ENCODE measurements at places on chromosomes 13 and 19. TPM values are rescaled to one million over a fixed set of nuclear protein-coding genes. Genes with fewer than 3 reads are reported as not detected.

PSG5 gene
- 1.7 TPM for total RNA-seq

CFAP97D2 gene
- total RNA-seq = not detected

PPP1R13L gene
- total RNA-seq = 65.8 TPM

MAP4K1 gene
- 1.7 TPM for total RNA-seq

ZNF701 gene
- total RNA-seq = 17.5 TPM

CRX gene
- total RNA-seq = not detected

EDDM13 gene
- not detected for total RNA-seq

PLIN5 gene
- 0.84 TPM for total RNA-seq

PGLYRP2 gene
- total RNA-seq = not detected

All from Caco-2 (cell line).